CD4-positive, alpha-beta T cell treated with Interleukin-15 for 1 hour (primary cell): ENCODE measurements at places on chromosomes 4 and X.

DNA sequence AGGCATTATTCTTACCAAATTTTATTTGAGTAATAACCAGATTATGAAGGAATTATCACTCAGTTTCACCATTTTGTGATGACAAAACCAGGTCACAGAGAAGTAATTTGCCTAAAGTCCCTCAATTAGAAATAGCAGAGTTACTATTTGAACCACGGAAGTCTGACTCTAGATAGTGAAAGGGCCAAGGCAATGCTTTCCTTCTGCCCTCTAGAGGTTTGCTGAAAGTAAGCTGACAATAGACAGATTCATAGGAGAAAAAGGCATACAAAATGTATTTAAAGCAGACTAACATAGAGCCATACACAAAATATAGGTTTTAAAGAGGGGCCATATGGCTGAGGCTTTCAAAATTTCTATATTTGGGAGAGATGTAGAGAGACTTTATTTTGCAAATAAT lies 43.1 kb downstream of the CXXC4 start:
- no peak for DNase-seq

GRCh38 chr4:174352061-174352819 lies 68.5 kb downstream of the CEP44 start:
- DNase-seq: no peak

DNA sequence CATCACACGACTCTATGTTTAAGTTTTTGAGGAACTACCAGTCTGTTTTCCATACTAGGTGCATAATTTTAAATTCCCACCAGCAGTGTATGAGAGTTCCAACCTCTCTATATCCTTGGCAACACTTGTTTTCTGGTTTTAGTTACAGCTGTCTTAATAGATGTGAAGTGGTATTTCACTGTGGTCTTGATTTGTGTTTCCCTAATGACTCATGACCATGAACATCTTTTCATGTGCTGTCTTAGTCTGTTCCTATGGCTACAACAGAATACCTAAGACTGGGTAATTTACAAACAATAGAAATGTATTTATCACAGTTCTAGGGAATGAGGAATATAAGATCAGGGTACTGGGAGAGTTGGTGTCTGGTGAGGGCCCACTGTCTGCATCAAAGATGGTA lies 51.5 kb upstream of the GPR78 start:
- DNase-seq: no peak

DNA sequence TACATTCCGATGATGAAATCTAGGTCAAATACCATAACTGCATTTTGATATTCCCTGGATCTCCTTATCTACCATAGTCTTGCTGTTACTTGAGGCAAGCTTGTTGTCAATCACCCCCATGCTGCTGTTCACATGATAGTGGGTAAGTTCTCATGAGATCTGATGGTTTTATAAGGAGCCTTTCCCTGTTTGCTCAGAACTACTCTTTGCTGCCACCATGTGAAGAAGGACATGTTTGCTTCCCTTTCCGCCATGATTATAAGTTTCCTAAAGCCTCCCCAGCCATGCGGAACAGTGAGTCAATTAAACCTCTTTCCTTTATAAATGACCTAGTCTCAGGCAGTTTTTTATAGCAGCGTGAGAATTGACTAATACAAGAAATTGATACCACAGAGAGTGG lies 432.0 kb downstream of the GLUD2 start:
- no peak for DNase-seq

DNA sequence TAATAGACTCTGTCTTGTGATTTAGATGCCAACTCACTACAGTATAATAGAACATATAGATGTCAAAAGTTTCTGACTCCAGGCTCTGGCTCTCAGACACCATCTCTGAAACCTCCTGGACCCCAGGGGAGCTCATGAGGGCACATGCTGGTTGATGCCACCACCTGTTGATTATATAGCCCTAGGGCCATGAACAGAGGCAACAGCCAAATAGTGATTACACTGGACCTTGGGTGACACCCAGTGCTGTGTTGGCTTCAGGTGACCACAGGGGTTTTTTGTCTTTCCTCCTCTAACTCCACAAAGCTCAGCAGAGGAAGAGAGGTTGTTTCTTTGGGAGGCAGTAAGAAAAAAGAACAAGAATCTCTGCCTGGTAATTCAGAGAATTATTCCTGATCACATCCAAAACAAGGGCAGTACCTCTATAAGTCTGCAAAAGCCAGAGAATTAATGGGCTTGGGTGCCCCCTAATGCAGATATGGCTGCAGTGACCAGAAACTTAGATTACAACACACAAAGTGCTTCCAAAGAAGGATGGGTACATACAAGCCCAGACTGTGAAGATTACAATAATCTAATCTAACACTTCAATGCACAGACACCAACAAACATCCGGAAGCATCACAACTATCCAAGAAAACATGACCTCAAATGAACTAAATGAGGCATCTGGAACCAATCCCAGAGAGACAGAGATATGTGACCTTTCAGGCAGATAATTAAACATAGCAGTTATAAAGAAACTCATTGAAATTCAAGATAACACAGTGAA lies 1920.6 kb downstream of the ARAP2 start:
- DNase-seq: no peak

GRCh38 chrX:36336751-36337150 lies 417.2 kb downstream of the CFAP47 start:
- DNase-seq: no peak

DNA sequence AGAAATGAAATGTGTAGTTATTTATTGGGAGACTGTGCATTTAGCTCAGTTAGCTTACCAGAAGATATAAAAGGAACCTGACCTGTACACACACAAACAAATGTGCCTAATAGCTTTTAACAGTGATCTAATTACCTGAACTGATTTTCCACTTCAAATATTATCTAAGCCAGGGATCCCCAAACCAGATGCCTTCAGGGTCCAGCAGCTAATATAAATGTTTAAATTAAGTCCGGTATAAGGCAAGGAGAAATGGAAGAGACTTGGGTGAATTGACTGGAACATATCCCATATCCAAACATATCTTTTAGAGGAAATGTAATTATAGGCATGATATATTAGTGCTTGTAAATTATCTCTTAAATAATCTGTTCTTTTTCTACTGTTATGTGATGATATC lies 66.7 kb downstream of the CNKSR2 start:
- DNase-seq: no peak

DNA sequence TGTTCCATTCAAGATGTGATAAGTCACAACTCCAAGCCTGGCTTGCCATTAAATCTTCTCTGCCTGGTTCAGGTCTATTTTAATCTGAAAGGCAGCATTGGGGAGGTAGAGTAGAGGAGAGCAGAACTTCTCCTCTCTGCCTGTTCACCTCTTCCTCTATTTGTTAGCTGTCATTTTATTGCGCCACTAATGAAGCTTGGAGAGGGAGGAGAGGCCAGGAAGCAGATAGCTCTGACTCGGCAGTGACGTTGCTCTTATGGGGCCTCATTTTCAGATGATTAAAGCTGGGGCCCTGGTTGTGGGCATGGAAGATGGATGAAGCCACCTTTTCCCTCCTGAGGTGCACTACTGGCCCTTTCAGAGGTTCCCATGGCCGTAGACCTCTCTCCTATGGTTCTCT lies 207.3 kb downstream of the MID1IP1 start:
- DNase-seq: peak; percentile 45

DNA sequence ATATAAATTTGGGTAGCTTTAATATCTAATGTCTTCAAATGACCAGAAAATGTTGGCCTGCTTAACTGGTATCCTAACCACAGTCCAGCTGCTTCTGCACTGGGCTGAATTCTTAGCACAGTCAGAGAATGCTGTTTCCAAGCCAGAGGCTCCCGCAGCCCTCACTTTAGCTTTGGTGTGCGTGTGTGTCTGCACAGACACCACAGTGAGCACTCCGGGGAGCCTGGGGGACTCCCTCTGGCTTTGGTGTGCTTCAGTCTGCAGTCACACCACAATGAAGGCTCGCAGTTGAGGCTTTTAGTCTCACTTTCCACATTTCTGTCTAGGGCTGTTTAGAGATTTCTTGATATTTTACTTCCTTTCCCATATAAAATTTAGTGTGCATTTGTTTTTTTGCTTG lies 53.6 kb downstream of the APOO start:
- DNase-seq: no peak

GRCh38 chr4:122689972-122690371 lies 42.5 kb upstream of the BBS12 start:
- DNase-seq: no peak

GRCh38 chrX:39816871-39817731 lies 280.7 kb downstream of the BCOR start:
- no peak for DNase-seq

DNA sequence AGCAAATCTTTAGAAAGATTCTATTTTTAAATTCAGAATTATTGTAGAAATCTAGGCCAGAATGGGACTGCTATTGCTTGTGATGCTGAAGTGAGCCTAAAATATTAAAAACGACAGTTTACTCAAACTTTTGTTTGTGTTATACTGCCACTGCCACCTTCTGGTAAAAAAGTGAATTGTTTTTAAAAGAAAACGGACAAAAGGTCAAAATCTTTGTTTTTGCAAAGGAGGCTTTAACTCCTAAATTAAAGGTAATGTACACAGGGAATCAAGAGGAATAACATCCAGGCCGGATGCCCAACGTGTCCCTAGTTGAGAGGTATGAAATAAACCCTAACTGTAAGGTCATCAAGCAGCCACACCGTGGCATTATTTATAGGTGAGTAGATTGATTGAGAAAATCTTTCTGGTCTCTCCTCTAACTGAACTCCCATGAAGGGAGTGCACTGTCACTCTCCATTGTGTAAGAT lies 338.3 kb upstream of the GALNT7 start:
- DNase-seq: no peak

- no peak for DNase-seq
Measured at GRCh38 chr4:153766758-153767157, 6.9 kb upstream of the RNF175 start.

DNA sequence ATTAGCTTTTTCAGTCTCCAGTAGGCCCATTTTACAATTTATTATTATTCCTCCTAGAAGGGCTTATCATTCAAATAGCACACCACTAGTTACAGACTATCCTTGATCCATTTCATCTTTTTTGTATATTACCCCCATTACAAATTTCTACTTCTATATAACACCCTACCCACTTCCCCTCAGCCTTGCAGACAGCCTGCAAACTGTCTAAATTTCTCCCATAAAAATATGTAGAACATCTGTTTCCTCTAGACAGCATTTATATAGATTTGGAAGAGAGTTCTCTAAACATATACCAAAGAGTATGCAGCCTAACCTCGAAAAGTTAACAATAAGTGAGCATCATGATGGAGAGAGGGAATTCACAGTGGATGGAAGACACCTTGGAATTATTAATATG lies 30.8 kb downstream of the COMMD8 start:
- DNase-seq: no peak

- no peak for DNase-seq
Measured at GRCh38 chr4:87024201-87024600, 89.4 kb downstream of the AFF1 start.

DNA sequence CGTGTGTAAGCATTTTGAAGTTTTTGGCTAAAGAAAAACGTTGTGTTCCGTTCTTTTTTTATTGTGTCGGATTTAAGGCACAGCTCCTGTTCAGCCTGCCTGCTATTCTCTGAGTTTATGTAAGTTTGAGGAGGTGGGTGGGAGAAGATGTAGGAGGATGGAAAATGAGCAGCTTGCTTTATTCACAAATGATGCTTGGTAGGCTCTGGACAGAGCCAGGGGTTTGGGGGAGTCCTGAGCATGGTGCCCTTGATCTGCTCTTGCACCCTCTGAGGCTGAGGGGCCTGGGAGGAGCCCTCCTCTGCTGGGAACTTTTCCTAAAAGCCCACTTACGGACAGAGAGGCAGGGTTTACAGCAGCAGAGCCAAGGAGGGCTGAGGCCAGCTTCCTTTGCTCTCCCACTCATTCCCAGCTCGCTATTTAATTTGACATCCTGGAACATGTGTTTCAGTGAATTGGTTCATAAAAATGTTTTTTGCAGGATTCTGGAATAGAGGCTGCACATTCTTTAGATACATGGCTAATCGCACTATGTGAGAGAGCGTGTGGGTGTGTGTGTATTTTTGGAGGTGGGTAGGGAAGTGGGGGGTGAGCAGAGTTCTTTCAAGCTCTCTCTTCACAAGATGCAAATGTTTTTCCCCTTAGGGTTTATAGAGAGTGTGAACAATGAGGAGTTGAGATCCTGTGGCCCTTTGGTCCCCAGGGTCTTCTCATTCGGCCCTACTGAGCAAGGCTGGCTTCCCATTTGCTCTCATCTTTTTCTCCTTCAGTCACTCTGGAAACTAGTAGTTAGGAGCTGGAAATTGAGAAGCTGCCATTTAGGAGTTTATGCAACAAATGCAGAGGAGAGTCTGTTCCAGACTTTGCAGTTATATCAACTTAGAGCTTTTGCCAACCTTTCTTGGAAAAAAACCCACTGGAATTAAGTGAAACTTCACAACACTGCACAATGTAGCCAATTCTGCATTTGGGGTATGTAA lies 32.1 kb downstream of the TMEM131L start:
- no peak for DNase-seq

- no peak for DNase-seq
Measured at GRCh38 chrX:130147631-130148030, 18.0 kb downstream of the AIFM1 start.

DNA sequence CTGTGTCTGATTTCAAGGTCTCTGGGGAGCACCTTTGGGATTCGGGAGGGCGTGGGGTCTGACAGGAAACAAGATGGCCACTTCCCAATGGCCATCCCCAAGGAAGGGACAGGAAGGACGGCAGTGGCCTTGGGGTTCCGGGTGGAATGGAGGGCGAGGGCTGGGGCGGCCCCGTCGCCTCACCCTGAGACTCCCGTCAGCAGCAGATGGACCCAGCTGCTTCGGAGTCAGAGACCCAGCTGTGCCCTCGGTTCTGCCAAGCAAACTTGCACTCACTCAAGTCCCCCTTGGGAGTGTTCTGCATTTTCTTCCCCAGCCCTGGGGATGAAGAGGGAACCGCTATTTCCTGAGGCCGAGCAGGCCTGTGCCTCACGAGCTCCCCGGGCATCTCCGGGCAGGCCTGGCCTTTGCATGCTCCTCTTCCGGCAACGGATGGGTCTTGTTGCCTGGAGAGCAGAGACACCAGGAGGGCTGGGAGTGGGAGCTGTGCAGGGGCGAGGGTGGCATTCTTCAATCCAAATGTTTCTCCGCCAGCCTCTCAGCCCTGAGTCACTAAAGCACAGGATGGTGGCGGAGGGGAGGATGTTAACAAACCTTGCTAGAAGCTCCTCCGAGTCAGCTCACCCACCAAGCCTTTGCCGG lies 6.8 kb upstream of the DUSP9 start:
- no peak for DNase-seq

DNA sequence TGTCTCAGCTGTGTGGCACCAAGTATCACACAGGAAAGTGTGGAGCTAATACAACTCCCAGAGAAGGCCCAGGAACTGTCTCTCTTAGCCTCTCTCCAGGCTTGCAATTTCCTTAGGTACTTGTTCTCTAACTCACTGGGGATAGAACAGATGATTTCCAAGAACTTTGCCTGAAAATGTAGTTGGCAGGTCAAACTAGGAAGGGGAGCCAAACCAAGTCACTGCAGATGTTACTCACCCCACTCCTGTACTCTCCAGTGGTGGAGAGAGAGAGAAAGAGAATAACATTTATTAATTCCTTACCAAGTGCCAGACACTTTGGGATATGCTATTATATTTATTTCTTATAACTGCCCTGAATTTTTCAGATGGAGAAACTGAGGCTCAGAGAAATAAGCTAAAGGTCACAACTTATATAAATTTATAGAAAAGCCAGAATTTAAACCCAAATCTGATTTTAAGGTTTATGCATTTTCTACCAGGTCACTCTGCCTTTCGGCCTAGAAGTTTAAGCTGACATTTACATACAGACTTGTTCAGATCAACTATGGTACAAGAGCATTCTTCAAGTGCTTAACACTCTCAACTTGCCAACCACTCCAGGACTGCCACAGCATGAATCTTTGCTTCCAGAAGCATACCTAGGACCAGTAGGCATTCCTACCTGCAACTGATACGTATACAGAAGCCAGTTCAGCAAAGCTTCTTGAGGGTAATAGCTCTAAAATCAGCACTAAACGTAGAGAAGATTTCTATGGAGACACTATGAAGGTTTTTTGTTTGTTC lies 248.6 kb upstream of the ETNPPL start:
- no peak for DNase-seq
